ENCODE measurements at places on chromosomes 7 and 10.

GRCh38 chr10:127550861-127551260 is 1.8 kb downstream of the NPS start:
- no peak for DNase-seq

DNA sequence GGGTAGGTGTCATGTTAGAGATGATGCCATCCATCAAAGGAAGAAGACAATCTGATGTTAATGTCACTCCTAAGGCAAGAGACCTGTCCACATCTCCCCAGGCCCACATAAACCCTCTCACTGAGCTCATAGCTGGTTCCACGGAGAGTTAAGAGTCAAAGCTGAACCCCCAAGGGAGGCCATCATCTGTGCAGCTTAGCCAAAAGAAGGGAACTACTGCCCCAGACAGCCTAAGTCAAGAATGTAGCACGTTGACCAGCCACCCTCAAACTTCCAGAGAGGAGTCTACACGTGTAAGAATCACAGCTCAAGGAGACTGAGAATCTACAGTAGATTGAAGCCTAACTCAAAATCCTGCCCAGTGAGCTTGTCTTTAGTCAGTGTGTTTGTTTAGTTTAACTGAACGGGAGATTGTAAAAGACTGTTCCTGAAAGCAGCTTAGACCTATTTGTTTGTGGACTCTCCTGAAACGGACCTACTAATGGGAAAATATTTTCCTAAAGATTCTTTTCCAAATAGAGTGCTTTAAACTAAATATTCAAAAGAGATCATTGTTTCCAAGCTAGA is 192.7 kb upstream of the NFE2L3 start:
- no peak for DNase-seq

DNA sequence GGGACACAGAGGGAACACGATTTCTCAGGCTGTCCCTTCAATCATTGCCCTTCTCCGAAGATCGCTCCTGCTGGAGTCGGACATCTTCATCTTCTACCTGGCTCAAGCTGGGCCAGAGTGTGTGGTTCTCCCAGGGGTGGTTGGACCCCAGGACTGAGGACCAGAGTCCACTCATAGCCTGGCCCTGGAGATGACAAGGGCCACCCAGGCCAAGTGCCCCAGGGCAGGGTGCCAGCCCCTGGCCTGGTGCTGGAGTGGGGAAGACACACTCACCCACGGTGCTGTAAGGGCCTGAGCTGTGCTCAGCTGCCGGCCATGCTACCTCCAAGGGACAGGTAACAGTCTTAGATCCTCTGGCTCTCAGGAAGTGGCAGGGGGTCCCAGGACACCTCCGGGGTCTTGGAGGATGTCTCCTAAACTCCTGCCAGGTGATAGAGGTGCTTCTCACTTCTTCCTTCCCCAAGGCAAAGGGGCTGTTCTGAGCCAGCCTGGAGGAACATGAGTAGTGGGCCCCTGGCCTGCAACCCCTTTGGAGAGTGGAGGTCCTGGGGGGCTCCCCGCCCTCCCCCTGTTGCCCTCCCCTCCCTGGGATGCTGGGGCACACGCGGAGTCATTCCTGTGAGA is 23.3 kb downstream of the TBATA start:
- DNase-seq: no peak

- DNase-seq: no peak
Observed at GRCh38 chr7:77482015-77482414, 55.1 kb upstream of the PTPN12 start.

GRCh38 chr7:8628656-8629055 is 195.2 kb downstream of the NXPH1 start:
- no peak for DNase-seq

GRCh38 chr10:51422311-51423120 is 276.9 kb downstream of the CSTF2T start:
- DNase-seq: no peak

DNA sequence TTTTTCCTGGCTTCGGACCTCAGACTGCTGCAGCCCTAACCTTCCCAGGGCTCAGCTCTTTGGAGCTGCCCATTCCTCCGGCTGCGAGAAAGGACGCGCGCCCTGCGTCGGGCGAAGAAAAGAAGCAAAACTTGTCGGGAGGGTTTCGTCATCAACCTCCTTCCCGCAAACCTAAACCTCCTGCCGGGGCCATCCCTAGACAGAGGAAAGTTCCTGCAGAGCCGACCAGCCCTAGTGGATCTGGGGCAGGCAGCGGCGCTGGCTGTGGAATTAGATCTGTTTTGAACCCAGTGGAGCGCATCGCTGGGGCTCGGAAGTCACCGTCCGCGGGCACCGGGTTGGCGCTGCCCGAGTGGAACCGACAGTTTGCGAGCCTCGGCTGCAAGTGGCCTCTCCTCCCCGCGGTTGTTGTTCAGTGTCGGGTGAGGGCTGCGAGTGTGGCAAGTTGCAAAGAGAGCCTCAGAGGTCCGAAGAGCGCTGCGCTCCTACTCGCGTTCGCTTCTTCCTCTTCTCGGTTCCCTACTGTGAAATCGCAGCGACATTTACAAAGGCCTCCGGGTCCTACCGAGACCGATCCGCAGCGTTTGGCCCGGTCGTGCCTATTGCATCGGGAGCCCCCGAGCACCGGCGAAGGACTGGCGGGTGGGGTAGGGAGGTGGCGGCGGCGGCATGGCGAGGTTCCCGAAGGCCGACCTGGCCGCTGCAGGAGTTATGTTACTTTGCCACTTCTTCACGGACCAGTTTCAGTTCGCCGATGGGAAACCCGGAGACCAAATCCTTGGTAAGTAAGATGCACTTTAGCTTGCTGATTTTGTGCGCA is at the start of gene PLXDC2:
Gene PLXDC2 (plus strand): TSS at position 22 of the 820 bp plus-strand sequence.
- DNase-seq: peak; percentile 85

DNA sequence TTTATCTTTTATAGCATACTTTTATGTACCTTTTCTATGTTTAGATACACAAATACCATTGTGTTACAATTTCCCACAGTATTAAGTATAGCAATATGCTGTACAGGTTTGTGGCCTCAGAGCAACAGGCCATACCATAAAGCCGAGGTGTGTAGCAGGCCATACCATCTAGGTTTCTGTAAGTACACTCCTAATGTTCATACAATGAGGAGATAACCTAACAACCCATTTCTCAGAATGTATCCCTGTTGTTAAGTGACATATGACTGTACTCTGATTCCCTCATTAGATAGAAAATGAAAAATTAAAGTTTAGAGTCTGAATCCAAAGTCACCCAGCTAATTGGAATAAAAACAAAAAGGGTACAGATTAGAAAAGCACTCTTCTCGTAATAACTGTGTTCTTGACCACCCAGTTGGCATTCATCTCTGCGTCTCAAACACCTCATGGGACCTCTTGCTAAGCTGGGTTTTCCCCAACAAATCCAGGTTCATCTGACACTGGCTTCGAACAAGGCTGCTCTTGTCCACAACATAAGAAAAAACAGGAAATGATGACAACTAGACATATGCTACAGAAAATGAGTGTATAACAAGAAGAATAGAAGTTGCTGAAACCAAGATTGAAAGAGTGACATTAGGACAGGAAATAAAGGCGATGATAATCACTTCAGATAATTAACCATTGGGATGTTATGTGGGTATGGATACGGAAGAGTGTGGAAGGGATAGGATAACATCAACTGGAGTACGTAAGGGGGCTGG is 1.4 kb downstream of the NDUFB8 start:
- no peak for DNase-seq

DNA sequence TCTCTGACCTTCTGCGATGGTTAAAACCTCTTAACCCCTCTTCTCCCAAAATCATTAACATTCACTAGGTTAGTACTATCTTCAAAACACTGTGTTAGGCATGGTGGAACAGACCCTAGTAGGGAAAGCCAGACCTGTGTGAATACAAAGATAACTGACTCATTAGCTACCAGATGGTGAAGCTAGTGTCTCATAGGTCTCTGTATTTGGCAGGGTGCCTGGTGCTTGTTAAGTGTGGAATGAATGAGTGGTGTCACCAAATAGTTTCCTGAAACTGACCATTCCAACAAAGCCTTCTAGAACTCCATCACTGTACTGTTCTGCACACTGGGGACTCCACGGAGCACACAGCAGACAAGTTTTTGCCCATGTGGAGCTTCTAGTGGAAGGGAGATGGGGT is 27.7 kb upstream of the TM9SF3 start:
- no peak for DNase-seq

GRCh38 chr10:30254926-30255325 is 94.2 kb downstream of the MTPAP start:
- no peak for DNase-seq

DNA sequence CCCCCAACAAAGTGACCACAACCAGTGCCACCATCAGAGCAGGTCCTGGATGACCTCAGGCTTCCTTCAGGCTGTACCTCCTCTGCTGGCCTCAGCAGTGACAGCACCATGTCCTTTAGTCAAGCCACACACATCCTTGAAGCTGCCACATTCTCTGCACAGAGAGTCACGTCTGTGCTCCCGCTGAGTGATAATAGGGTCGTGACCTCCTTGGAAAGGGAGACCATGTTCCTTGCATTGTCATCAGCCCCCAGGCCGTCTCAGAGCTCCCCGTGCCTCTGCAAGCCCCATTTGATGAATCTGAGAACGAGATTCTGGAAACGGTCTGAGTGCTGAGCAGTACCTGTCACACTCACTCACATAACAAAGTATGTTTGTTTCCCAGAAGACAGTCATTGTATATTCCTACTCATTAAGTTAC is 106.5 kb upstream of the PRR15 start:
- no peak for DNase-seq

DNA sequence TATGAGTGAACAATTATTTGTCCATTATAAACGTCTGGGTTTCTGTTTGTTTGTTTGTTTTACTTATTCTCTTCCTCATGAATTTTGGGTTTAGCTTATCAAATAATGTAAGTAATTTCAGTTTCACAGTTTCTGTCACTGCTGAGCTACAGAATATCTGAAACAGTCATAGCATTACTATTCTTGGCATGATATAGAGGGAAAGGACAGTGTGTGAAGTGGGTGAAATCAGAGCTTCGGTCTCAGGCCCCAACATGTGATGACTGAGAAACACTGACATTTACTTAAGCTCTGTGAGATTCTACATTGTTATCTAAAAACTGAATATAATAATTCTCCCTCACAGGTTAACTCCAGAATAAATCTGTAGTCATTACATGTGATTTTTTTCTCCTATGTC is 8.8 kb upstream of the OR6V1 start:
- DNase-seq: no peak

- no peak for DNase-seq
Observed at GRCh38 chr10:34859170-34859569, 44.1 kb upstream of the PARD3 start.

DNA sequence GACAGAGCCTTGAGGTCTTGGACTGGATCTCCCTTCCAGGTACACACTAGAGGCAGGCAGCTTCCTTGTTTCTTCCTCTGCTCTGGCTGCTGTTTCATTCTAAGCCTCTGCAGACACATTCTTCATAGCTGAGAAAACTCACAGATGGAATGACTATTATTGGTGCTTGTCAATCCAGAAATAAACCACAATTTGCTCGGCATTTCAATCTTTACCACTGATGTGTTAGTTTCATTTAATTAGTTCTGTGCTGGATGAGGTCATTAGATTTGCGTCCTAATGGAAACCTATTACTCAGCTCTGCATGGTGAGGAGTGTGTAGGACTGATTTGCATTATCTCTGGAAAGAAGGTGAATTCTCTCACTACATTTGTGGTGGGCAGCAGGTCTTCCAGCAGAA is 392.5 kb downstream of the NRG3 start:
- no peak for DNase-seq

DNA sequence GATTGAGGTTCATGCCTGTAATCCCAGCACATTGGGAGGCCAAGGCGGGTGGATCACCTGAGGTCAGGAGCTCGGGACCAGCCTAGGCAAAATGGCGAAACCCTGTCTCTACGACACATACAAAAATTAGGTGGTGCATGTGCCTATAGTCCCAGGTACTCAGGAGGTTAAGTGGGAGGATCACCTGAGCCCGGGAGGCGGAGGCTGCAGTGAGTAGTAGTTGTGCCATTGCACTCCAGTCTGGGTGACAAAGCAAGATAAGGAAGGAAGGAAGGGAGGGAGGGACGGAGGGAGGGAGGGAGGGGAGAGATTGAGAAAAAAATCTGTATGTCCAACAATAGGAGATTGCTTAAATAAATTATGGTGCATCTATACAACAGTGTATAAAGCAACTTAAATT is 13.2 kb downstream of the TLL2 start:
- DNase-seq: no peak

GRCh38 chr10:43739161-43739560 is 90.5 kb upstream of the ZNF32 start:
- no peak for DNase-seq

- no peak for DNase-seq
Observed at GRCh38 chr10:121305066-121305465, 293.2 kb downstream of the FGFR2 start.

DNA sequence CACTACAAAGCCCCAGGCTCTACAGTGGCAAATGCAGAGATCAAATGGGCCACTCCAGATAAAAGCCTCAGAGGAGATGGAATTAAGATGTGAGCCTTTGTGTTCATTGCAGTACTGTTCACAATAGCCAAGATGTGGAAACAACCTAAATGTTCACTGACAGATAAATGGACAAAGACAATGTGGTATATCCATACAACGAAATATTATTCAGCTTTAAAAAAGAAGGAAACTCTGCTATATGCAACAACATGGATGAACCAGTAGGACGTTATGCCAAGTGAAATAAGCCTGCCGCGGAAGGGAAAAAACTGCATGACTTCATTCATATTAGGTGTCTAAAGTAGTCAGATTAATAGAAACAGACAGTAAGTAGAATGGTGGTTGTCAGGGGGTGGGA is 170.5 kb upstream of the TBX20 start:
- no peak for DNase-seq

GRCh38 chr7:112986256-112987031 is 100.2 kb downstream of the GPR85 start:
- DNase-seq: no peak

GRCh38 chr10:43026039-43026973 is 50.6 kb upstream of the RET start:
- DNase-seq: no peak

DNA sequence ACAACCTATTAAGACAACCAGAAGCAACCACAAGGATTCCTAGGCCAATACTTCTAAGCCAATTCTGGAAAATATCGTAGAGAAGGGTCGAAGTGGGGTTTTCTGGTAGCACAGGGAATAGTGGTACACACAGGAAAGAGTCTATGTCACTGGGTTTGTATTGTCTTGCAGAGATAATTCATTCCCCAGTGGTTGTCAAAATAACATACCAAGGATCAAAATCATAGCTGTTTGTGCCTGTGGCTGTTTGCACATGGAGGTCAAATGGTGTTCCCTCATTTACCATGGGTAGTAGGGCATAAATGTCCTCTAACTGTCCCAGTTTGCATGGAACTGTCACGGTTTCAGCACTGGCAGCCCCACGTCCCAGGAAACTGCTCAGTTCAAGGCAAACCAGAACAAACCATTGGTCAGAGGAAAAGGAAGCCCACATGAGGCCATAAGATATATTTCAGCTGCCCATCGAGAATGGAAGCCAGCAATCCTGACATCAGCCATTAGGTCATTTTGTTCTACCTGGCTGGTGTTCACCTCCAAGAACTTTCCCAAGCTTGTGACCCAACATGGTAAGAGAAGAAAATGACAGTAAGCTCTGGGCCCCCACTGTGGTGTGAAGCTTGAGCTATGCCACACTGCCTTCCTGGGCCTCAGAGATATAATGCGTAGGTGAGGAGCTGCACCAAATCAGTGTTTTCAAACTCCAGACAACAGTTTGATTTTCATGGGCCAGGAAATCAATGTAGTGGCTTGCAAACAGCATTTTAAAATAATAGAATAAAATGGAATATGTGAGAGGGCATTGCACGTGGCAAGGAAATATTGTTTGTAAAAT is 53.9 kb upstream of the NFE2L3 start:
- DNase-seq: no peak
